ENCODE measurements at places on chromosomes 7 and 10. TPM values are rescaled to one million over a fixed set of nuclear protein-coding genes. Genes with fewer than 3 reads are reported as not detected.

The PTPN20 gene
- 5.1 TPM for total RNA-seq

DNA sequence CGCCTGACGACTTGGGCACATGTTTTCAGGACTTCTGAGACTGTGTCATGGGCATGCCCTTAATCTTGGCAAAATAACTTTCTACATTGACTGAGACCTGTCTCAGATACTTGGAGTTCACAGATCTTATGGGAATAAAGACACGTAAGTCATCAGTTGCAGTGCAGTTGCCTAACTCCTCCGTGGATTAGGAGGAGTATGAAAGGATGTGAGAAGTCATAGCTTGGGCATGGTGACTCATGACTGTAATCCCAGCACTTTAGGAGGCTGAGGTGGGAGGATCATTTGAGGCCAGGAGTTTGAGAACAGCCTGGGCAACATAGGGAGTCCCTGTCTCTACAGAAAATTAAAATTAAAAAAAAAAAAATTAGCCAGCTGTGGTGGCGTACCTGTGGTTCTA, 49.6 kb downstream of the EXOC6 start:
- no peak for DNase-seq

DNA sequence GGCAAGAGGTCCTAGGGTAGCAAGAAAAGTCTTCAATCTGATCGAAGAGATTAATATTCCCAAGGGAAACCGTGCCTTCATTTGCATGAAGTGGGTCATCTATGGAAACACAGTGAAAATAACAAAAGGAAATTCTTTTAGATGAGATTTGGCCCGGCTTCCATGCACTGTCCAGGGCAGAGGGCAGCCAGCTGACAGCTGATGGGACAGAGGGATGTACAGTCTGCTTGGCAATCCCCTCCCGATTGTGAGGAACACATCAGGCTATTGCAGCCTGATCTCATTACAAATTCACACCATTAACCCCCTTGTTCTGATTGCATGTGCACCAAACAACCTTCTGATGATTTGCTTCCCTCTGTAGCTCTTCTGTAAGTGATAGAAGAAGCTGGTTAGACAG, 105.3 kb downstream of the FRMD4A start:
- DNase-seq = no peak

The HILPDA gene
- 17.4 TPM for total RNA-seq

DNA sequence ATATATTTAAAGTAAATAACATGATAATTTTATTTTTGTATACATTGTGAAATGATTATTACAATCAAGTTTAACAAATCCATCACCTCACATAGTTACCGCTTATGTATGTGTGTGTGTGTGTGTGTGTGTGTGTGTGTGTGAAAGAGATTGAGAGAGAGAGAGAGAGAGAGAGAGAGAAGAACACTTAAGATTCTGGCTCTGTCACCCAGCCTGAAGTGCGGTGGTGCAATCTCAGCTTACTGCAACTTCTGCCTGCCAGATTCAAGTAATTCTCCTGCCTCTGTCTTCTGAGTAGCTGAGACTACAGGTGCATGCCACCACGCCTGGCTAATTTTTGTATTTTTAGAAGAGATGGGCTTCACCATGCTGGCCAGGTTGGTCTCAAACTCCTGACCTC, 17.8 kb downstream of the LYZL1 start:
- no peak for DNase-seq

The NEUROG3 gene
- total RNA-seq = not detected

GRCh38 chr7:128035712-128036111, 4.5 kb upstream of the LRRC4 start:
- peak; percentile 16 for DNase-seq

The C7orf33 gene
- total RNA-seq = not detected

The BAMBI gene
- 42.2 TPM for total RNA-seq

The PTPRE gene
- 7.6 TPM for total RNA-seq

DNA sequence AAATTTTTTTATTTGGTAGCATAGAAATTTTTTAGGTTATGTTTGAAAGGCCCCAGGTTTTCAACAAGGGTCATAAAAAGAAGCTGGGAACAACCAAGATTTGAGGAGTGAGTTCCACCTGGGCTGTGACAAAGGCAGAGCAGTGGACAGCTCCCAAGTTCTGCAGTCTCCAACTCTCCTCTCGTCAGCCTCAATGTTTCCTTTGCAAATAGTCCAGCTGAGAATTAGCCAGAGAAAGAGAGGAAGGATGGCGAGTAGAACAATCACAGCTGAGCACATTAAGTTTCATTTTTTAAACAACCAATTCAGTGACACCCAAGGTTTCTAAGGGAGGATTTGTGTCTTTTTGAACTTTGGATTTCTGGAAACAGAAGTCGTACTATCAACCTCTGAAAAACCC, 143.2 kb downstream of the NRCAM start:
- DNase-seq = no peak

- no peak for DNase-seq
These were observed 131.0 kb upstream of the ZNF804B start for GRCh38 chr7:88628363-88629085.

- no peak for DNase-seq
These were observed 30.8 kb downstream of the FKBP6 start for GRCh38 chr7:73358590-73359275.

The PON1 gene
- total RNA-seq = not detected

The NDUFA5 gene
- 69.8 TPM for total RNA-seq

DNA sequence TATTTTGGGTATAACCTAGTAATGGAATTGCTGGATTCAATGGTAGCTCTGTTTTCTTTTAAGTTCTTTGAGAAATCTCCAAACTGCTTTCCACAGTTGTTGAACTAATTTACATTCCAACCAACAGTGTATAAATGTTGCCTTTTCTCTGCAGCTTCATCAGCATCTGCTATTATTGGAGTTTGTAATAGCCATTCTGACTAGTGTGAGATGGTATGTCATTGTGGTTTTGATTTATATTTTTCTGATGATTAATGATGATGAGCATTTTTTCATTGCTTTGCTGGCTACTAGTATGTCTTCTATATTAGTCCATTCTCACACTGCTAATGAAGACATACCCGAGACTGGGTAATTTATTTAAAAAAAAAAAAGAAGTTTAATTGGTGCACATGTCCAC, 248.6 kb upstream of the MAGI2 start:
- DNase-seq = no peak

DNA sequence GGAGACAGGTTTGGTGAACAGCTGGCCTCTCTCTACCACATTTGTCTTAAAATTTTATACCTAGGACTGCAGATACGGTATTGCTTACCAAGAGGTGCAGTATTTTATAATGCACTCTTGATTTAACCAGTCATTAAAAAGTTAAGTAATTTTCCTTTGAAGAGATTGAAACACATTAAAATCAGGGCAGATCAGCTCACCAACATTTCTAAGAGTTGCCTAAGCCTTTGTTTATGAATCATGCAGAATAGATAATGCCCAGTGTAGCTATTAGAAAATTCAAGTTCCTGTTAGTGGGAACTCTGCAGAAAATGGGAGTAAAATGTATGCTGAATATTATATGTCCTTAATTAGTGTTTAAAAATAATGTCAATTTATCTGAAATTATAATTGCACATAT, 140.2 kb upstream of the PRPS1L1 start:
- DNase-seq = no peak

DNA sequence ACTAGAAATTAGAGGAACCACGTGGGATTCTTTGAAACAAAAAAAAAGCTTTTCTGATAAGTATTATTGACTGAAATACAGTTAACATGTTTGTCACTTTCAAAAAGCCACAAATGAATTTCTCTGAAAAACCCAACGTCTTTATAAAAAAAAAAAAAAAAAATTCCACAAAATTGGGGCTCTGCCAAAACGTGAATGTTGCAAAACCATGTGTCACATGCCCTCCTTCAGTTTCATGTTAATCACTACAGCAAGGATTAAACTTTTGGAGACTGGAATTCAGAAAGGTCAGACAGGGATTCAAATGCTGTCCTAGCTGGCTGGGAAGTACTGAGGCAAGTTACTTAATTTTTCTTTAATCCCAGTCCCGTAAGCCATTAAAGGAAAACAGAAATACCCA, 278.0 kb upstream of the KLF14 start:
- DNase-seq = no peak

- no peak for DNase-seq
These were observed 24.9 kb downstream of the CALML3 start for GRCh38 chr10:5549462-5550249.

DNA sequence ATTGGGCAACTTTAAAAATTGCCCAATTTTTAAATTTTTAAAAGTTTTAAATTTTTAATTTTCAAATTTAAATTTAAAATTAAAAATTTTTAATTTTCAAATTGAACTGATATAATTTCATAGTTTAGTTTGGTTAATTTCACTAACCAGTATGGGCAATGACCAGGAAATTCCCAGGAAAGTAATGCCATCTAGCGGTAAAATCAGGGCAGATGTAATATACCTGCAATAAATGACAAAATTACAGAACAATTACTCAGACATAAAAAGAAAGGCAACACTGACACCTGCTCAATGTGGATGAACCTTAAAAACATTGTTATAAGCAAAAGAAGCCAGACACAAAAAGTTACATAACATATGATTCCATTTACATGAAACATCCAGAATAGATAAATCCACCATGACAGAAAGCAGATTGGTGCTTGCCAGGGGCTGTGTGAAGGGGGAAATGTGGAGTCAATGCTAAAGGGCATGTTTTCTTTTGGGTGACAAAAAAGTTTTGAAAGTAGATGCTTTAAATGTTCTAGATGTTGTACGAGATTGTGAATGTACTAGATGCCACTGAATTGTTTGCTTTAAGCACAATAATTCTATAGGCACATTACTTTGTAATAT, 28.6 kb upstream of the SLC16A12 start:
- peak; percentile 26 for DNase-seq

The NANOS1 gene
- 6.8 TPM for total RNA-seq

DNA sequence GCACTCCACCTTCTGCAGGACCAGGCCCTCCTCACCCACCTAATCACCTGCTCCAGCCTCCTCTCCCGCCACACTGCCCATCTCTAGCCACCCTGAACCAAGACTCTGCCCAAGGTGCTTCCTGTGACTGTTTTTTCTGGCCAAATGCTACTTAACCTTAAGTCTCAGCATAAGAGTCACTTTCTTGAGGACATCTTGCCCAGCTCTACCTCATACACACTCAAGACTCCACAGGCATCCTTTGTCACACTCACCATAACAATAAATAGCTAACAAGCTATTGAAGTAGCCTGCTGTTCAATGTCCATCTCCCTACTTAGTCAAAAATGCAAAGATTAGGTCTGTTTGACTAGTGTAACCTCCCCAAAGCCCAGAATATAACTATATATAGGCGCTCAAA, 455.4 kb upstream of the NFE2L3 start:
- no peak for DNase-seq

All from Calu3 (cell line).